ENCODE measurements at places on chromosomes 5 and 9.

GRCh38 chr5:155732587-155733376, 594.2 kb upstream of the SGCD start:
- no peak for DNase-seq

- no peak for DNase-seq
Measured at GRCh38 chr5:91109634-91110033, 273.5 kb downstream of the ARRDC3 start.

- no peak for DNase-seq
Measured at GRCh38 chr5:97923496-97923895, 740.4 kb upstream of the RIOK2 start.

GRCh38 chr9:33453286-33453860, 6.0 kb upstream of the AQP3 start:
- no peak for DNase-seq

DNA sequence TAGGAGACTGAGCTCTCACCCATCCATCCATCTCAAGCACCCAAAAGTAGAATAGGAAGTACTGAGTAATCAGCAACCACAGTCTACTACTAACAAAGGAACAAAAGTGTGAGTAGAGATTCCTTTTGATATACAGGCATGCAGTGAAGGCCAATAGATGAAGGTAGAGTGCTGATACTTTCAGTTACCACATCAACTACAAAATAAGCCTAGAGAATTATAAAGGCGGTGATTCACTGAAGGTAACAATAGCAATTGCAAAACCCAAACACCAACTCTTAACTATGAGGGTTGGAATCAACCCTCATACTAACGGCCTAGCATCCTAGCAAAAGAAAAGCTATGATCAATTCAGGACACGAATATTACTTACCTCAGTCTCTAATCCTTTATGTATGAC, 992.6 kb downstream of the DNAH5 start:
- no peak for DNase-seq

GRCh38 chr5:80149161-80149609, 106.7 kb downstream of the SERINC5 start:
- no peak for DNase-seq

DNA sequence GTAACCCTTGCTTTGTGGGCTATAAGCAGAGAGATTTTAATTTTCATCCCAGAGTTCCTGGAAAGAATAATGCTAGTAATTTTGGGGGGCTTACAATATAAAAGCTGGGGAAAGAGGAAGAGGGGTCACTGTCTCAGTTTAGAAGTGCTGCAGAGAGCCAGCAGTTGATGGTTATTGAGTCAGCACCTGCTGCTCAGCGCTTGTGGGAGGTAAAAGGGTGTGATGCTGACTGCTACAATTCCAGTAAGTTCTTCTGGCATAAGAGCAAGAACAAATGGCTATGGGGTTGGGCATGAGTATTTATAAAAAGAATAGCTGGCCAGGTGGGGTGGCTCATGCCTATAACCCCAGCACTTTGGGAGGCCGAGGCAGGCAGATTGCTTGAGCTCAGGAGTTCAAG, 88.5 kb downstream of the MAST4 start:
- DNase-seq, result no peak

GRCh38 chr5:56176155-56176798, 56.9 kb downstream of the ANKRD55 start:
- no peak for DNase-seq

DNA sequence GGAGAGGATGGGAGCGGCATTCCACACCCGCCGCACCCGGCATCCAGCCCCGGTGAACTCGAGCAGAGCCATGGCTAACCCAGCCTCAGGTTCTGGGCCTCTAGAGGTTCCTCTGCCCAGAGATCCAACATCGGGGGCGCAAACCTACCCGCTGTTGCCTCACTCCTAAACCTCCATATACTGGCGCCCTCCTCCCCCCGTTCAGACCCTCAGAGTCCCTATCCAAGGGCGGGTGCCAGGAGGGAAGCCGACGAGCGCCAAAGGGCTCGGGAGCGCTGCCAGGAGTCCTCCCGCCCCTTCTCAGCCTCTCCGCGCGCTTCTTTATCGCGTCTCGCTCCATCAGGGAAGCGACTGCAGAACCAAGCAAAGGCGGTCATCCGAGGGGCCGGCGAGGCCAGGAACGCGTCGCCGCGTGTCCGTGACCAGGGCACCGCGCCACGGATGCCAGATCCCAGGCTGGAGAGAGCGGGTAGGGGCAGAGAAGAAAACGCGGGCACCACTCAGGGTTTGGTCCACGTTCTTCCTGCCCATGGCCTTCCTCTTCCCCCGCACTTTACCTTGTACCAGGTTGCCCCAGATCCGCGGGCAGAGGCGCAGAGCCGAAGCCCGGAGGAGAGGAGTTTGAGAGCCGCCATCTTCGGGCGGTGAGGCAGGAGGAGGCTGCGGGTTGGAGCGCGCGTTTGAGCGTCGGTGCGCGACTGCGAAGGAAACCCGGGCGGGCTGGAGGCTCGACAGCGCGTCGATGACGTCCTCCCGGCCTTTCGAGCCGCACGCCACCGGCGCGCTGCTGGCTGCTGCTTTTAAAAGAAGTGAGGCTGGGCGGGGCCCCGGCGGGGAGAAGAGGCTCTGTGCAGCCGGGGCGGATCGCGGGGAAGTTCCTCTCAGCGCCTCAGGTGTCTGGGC, at the start of gene OXCT1:
OXCT1 (minus strand) TSS at position 702 of the 903 bp plus-strand sequence; CDS start at position 635, 67 bp downstream.
- peak; percentile 90 for DNase-seq

DNA sequence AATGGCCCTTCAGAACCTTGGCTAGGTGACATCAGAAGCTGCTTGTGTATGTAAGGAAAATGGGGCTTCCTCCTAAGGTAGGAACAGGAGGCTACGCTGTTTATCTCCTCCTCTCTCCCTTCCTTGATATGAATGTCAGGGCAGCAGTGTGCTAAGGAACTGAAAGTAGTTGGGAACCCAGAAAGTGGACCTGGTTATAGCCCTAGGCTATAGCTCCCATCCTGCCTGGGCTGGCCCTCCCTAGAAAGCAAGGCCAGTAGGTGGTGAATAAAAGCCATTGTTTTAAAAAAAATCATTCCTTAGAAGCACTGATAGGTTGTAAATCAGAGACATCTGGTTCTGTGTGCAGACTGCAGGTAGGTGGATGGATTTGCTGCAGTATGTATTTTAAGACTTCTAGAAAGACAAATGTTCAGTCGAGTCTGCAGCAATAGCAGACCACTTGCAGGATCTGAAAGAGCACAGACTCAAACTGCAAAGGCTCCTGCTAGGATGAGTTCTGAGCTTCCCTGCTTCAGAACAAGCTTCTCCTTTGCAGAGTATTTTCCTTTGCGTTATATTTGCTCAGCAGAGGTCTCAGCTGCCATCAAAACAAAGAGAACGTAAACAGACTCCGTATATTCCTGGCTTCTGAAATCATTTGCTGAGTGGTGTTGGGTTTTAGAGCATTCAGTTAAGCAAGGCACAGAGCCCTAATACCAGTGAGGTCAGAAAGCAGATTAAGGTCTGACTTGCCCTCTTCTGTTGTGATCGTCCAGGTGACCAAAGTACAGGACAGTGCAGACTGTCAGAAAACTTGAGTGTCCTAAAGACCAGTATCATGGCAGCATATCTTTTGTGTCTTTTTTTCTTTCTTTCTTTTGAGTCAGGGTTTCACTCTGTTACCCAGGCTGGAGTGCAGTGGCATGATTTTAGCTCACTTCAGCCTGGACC, 20.1 kb upstream of the CFAP157 start:
- no peak for DNase-seq

DNA sequence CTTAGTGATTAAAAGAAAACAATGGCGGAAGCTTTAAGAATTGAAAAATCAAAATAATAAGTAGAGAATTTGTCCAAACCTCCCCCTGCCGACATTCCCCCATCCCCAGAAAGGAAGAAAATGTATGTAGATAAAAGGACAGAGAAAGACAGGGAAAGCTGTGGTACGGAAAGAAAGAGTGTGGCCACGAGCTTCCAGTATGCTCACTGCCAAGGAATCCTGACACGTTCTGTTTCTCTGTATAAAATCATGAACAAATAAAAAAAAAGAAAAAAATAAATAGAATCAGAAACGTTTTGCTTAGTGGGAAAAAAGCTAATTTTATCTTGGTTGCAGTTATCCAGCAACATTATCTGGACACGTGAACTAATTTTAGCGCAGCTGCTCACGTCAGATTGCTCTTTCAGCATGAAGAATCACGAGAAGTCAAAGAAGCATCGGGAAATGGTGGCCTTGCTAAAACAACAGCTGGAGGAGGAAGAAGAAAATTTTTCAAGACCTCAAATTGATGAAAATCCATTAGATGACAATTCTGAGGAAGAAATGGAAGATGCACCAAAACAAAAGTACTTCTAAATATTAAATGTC, 15.2 kb downstream of the DNAJC21 start:
- DNase-seq, result no peak

- DNase-seq, result no peak
Measured at GRCh38 chr5:157862183-157862851, 3.4 kb upstream of the CLINT1 start.

DNA sequence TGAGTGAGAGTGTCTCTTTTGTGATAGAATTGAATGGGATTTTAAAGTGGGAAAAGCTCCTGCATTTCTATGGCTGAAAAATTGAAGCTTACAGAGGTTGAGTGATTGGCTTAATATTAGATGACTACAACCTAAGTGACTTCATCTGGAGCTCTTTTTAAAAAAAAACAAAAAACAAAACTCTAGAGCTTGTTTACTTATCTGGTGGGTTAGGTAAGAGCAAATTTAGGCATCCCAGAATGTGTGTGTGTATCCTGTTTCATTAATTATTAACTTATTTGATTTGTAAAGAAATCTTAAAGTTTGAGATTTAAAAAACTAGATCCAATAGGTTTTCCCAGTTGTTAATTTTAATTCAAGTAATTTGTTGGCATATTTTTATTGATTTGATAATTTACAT, 60.1 kb downstream of the SCAMP1 start:
- no peak for DNase-seq

GRCh38 chr5:3321923-3322322, 273.7 kb upstream of the IRX1 start:
- DNase-seq, result no peak

- DNase-seq, result no peak
Measured at GRCh38 chr5:168365581-168366081, 74.2 kb downstream of the WWC1 start.

GRCh38 chr5:8349855-8350254, 480.9 kb downstream of the MTRR start:
- DNase-seq, result no peak

DNA sequence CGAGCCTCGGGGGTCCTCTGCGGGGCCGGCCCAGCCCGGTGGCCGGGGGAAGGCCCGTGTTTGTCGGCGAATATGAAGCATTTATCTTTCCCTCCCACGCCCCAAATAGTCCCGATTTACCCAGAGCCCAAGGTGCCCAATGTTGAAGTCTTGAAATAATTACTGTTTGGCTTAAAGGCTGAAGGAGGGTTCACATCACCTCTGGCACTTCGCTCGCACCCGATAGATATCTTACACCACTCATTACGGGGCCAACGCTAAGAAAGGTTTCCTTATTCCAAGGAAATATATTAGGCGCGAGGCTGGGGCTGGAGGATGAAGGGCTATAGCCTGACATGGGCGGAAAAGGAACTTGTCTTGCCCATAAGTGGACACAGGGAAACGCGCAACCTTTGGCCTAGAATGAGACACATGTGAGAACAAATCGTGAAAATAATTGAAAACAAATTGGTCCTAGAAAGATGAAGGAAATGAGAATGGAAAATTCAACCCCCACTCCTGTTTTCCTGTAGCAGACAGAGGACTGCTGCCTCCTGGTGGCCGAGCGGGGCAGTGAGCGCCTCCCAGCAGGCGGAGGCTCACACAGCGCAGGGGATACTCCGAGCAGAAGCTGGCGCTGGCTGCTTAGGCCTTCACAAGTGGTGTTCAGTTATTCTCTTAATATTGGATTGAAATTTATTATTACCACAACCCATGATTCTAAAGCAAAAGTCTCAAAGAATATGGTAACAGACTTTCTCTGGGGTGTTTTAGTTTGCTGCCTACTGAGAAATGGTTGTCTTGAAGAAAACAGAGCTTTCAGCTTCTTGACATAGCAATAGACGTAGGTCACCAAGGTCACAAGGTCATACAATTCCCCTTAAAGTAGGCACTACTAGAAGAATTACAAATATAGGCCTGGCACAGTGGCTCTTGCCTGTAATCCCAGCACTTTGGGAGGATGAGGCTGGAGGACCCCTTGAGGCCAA, 7.9 kb downstream of the CCL21 start:
- DNase-seq, result peak; percentile 72

DNA sequence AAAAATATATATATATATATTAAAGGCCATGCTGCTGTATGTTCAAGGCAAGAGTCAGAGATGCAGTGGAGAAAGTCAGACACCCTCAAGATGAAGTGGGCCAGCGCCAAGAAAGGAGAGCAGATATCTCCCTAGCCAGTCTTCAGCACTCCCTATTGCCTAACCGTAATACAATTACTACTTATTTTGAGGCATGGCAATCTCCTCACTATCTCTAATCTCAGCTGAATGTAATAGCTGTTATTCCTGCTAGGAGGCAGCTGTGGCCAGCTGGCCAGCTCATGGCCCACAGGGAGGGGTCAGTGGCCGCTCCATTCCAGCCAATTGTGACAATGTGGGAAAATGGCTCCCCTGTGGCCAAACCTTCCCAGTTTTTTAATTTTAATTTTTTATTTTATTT, 87.5 kb upstream of the FBXW11 start:
- no peak for DNase-seq

- DNase-seq, result no peak
Measured at GRCh38 chr5:62486672-62487071, 74.1 kb downstream of the IPO11 start.

GRCh38 chr5:58200451-58200850, 259.4 kb downstream of the PLK2 start:
- no peak for DNase-seq

DNA sequence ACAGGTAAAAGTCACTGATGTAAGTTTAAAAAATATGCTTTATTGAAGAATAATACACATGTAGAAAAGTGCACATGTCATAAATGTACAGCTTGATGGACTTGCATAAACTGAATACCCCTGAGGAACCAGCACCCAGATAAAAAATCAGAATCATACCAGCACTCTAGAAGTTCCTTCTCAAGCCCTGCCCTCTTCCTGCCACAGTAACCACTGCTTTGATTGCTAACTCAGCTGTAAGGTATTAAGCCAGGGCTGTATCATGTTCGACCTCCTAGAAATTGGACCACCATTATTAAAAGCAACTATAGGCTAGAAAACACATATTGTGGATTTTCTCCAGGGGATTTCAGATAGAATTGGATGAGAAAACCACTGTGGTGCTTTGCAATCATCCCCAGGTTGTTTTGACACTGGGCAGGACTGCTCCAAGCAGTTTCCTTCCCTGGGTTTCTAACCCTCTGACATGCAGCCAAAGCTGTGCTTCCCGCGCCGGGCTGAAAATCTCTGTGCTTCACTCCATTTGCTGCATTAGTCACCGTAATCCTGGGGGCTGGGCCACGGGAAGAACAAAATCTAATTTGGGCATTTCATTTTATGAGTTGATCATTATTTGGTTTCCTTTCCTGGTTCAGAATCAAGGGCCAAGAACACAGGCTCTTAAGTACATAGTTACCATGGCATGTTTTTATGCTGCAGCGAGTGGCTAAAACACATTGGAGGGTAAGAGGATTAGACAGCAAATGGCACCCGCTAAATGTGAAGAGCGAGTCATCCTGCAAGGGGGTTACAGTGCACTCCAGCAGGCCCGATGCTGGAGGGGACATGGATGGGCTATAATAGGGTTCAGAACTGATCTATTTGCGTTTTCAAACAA, 139.4 kb upstream of the IL12B start:
- no peak for DNase-seq

All from activated effector memory CD4-positive, alpha-beta T cell treated with Interleukin-2 at 50 U/mL for 16 hours (primary cell).